Activated CD4-positive, alpha-beta T cell treated with anti-CD3 and anti-CD28 coated beads, Interleukin-2, amount 50 U/mL, for 16 hours (primary cell): ENCODE measurements at places on chromosomes 1 and 21.

DNA sequence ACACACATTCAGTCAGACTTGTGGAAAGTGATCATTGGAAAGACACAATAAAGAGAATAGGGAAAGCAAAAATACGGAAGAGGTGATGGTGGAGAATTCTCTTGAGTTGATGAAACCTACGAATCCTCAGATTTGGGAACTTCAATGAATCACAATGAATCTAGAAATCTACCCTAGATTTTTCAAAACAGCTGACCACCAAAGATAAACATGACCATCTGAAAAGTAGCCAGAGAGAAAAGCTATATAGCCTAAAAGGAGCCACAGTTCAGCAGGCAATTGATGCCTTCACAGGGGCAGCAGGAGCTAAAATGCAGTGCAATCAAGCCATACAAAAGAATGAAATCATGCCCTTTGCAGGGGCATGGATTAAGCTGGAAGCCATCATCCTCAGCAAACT is 170.6 kb upstream of the RUNX1 start:
- DNase-seq = no peak

- DNase-seq = no peak
Measured at GRCh38 chr21:16420031-16420724, 690.4 kb downstream of the USP25 start.

DNA sequence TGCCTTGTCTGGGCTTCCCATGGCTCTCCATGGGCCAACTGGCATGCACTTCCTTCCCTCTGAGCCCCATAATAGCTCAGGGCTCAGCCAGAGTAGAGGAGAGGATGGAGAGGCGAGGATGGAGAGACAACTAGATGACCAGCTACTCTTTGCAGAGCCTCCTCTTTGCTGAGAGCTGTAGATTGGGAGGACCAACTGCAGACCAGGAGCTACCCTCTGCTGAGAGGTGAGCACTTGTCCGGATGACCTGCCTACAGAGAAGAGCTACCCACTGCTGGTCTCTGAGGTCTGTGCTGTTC is 58.0 kb upstream of the ETV3 start:
- no peak for DNase-seq

GRCh38 chr1:75502776-75503175 is 108.1 kb downstream of the SLC44A5 start:
- no peak for DNase-seq

DNA sequence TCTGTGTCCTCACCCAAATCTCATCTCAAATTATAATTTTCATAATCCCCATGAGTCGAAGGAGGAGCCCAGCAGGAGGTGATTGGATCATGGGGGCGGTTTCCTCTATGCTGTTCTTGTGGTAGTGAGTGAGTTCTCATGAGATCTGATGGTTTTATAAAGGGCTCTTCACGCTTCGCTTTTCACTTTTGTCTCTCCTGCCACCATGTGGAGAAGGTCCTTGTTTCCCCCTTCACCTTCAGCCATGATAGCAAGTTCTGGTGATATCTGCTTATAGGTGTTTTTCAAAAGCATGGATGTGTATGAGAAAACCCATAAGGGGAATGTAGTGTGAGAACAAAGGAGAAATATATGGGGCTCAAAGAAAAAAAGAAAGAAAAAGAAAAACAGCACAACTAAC is 405.9 kb upstream of the RGS18 start:
- DNase-seq = no peak

DNA sequence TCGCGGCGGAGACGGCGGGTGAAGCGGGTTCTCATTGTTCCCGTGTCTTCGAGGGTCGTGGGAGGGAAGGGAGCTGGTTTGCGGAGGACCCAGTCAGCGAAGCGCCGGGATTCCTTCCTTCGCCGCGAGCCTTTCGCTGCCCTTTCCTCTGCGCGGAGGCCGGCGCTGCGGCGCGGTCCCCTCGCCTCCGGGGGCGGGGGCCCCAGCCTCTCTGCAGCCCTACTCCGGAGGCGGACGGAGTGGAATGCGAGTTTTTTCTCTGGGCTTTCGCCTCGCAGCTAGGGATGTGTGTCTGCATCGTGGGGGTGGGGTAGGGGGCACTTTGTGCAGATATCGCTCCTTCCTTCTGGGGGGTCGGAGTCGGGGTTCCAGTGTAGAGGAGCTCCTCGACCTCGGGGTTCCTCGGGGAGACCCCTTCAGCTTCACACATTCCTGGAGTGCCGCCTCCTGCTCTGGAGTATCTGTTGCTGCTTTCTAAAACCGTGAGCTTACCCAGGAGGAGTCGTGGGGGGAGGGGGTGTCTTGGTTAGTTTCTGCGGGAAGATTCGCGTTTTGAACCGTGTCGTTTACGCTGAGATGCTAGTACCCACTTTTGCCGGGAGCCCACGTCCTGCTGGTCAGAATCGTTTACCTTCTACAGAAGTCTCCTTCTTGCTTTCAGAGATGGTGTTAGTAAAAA is 595 bp downstream of the RNF2 start:
- DNase-seq = peak; percentile 32

GRCh38 chr1:29017235-29017634 is 102.9 kb downstream of the EPB41 start:
- DNase-seq = no peak

GRCh38 chr1:19088717-19089442 is 121.2 kb downstream of the UBR4 start:
- peak; percentile 20 for DNase-seq

DNA sequence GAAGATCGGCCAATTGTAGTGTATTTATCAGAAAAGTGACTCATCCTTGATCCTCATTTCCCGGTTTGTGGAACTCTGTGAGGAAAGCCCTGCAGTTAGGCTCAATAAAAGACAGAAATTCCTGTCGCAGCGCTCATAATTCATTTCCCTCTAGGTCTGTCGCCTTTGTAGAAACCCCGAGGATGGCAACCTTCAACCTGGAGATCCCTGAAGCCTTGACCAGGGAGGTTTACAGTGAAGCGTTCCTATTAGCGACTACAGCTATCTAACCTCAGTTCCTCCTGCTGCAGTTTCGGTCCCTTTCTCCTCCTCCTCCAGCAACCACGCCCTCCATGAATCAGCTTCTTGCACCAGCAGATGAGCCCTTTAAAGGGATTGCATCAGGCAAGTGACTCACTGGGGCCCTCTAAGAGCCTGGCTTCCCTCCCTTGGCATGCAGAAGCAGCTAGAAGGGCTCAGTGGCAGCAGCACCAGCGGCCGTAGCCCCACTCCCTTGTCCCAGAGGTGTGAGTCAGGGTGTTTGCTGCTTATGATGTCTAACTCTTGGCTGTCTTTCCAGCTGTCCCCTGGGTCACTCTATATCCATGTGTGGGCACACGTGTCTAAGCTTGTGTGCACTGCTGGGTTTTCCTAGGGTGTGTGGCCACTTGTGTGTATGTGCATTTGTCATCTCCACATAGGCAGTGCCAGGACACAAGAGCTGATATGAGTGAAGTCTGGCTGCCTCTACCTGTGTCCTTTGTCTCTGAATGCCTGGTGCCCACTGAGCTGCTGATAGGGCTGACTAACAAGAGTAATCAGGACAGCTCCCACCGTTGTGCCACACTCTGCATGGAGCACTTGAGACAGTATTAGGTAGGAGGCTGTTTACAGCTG is 779 bp upstream of the STK40 start:
- peak; percentile 98 for DNase-seq

DNA sequence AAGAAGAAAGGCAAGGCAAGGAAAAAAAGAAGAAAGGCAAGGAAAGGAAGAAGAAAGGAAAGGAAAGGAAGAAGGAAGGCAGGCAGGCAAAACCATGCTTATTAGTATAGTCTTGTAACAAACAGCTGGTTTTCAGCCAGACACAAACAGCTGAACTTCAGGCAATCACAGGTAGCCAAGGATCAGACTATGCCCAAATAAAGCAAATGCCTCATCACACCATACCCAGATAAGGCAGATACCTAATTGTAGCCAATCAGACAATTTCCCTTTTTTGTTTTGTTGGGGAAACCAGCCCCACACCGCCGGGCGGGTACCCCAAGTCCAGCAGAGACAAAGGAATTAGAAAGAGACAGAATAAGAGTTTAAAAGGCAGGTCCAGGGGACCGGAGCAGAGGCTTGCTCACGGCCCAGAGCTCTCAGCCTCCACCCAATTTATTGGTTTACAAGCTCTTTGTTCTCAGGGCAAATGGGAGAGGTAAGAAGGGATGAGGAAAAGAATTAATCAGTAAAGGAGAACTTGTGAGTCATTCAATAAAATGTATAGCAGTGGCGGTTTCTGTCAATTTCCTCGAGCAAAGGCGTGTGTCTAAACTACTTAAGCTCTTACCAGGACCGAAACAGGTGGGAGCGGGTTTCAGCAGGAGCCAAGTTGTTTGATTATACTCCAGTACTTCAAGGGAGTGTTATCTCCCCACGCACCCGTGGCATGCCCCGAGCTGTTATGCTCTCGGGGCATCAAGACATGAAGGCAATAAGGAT is 886.8 kb downstream of the KCNT2 start:
- DNase-seq = no peak

- DNase-seq = no peak
Measured at GRCh38 chr1:231828182-231828920, 201.8 kb downstream of the DISC1 start.

GRCh38 chr1:160169553-160170399 is 18.4 kb downstream of the ATP1A4 start:
- peak; percentile 32 for DNase-seq

DNA sequence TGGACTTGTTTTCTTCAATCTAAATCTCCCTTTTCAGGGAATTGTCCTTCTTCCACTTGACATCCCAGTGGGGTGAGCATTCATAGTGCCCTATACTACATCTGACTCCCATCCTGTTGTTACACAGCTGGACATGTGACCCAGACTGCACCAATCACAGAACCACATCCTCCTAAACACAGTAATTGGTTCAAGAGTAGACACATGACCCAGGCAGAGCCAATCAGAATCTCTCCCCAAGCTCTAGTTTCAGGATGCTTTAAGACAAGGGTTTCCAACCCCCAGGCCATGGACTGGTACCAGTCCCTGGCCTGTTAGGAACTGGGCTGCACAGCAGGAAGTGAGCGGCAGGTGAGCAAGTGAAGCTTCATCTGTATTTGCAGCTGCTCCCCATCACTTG is 5.6 kb upstream of the DDOST start:
- DNase-seq = peak; percentile 27

GRCh38 chr1:101723415-101723814 is 273.3 kb downstream of the OLFM3 start:
- DNase-seq = no peak

- no peak for DNase-seq
Measured at GRCh38 chr1:99496067-99496466, 149.8 kb upstream of the PALMD start.

GRCh38 chr1:30888391-30888790 is 20.2 kb downstream of the SDC3 start:
- DNase-seq = no peak

DNA sequence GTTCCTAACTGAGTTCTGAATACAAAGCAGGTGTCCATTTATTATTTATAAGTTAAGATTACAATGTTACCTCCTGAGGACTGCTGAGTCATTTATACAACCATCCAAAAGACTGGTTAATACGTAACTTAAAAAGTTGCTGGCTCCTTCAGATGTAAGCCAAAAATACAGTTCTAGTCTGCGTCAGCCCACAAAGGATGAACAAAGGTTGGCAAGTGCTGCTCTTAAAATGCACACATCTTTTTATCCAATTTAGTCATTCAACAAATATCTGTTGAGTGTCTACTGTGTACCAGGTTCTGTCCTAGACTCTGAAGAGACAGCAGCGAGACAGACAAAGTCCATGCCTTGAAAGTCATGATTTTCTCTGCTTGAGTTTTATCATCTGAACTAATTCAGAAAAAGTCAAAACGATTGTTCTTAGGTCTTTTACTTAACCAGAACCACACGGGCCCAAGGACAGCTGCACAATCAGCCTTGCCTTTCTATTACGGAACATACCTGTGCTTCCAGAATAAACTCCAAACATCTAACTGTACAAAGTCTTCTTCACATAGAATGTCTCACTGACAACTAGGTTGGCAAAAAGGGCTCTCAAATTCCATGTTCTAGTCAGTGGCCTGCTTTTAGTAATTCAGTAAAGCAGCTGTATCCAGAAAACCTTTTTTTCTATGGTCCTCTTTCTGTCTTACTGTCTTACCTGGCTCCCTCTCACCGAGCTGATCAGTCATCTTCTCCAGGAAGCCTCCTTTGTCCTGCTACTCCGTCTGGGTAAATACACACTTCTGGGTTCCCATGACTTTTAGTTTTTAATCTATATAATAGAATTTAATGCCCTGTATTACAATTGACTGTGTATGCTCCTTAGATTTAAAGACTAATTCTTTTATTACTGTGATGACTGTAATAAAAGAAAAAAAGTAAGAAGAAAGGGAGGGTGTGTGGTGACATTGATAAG is 15.5 kb upstream of the CNN3 start:
- no peak for DNase-seq

DNA sequence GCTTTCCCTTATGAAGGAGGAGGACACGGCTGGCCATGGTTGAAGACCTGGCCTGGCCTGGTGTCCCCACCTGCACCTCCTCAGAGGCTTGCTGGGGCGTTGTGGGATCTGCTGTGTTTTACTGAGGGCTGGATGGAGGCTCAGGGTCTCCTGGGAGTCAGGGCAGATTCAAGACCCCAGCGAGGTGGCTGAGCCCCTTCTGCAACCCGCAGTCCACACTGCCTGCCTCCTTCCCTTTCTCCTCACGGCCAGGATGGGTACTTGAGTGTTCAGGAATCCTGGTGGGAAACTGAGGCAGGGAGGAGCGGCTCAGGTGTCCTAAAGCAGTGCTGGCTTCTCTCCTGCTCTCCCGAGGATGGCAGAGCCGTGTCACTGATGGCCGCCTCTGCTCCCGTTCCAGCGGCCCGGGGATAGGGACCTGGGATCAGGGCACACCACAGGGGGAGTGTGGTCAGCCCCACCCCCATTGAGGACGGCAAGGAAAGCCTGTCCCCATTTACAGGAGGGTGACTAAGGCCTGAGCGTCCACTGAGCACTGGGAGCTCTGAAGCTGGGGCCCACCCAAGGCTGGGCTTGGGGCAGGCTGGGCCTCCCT is 47.5 kb downstream of the TRPM2 start:
- no peak for DNase-seq

DNA sequence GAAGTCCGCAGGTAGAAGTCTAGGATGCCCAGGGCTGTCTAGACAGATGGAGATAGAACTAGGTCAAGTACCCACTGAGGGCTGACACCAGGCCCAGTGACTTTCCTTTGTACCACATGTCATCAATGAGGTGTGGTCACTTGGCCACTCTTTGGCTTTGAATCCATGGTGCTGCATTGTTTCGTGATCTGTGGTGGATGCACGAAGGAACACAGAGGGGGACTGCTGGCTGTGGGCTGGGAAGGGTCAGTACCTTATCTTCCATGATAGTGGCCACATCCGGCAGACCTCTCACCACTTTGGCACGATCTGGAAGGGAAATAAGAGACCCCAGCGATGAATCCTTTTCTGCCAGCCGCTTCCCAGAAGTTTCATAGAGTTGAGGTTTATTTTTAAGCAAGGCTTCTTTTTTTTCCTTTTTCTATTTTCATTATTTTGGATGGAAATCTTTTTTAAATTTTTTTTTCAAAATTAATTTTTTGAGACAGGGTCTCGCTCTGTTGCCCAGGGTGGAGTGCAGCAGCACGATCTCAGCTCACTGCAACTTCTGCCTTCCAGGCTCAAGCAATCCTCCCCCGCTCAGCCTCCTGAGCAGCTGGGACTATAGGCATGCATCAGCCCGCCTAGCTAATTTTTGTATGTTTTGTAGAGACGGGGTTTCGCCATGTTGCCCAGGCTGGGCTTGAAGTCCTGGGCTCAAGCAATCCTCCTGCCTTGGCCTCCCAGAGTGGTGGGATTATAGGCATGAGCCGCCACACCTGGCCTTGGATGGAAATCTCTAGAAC is 53.1 kb downstream of the MYOM3 start:
- no peak for DNase-seq

GRCh38 chr1:58363585-58363984 is 182.9 kb downstream of the OMA1 start:
- DNase-seq = no peak

- no peak for DNase-seq
Measured at GRCh38 chr1:235708390-235708962, 58.9 kb upstream of the GNG4 start.

- no peak for DNase-seq
Measured at GRCh38 chr1:241934201-241934848, 23.2 kb upstream of the BECN2 start.
